Sciatic nerve (tissue), 2 donors: ENCODE measurements at places on chromosomes 16 and 17. TPM values are rescaled to one million over a fixed set of nuclear protein-coding genes. Genes with fewer than 3 reads are reported as not detected.

Gene SLC38A8
- not detected for total RNA-seq

DNA sequence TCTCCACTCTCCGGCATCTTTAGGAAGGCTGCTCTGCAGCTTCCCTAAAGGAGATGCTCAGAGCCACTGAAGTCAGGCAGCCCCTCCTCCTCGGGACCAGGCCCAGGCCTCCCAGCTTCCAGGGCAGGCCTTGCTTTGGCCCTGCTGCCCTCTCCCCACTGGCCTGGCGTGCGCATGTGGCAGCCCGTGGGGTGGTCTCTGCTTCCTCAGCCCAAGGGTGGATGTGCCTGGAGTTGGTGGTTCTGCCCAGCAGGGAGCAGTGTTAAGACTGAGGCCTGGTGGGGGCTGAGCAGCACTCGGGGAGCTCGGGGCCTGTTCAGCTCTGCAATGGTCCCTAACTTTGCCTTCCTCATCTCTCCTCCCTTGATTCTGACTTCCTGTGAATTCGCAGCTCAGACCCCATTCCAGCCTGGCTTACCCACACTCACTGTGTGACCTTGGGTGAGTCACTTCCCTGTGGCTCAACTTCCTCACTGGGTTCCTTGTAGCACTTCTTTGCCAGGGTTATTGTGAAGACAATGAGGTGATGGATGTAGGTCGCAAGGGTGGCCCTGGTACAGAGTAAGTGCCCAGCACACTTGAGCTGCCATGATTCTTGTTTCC lies 63.2 kb downstream of the NKD1 start:
- no peak for DNase-seq

GRCh38 chr16:19523559-19524355 lies at the start of gene CCP110:
Gene CCP110 (plus strand): TSS chr16:19523942. CDS start chr16:19527882, 3,940 bp downstream.
- peak; percentile 98 for DNase-seq

DNA sequence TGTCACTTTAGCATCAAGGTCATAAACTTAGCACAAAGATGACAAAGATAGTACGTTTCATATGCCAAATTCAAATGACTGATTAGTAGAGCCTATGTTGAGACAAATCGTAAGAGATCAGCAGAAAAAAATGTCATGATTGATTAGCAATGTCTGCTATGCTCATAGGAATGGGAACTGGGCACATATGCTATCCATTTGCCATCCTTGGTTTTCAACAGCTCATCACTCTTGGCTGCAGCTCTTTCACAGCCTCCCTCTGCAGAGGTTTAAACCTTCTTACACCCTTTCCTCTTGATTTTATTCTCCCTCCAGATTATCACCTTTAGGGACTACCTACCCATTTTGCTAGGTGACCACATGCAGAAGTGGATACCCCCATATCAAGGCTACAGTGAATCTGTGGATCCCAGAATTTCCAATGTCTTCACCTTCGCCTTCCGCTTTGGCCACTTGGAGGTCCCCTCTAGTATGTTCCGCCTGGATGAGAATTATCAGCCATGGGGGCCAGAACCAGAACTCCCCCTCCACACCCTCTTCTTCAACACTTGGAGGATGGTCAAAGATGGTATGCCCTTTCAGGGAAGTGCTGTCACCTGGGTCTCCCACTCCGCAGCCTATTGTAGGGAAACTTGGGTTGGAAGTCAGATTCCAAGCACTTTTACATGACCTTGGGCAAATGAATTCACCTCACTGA lies 16.2 kb downstream of the MPO start:
- no peak for DNase-seq

DNA sequence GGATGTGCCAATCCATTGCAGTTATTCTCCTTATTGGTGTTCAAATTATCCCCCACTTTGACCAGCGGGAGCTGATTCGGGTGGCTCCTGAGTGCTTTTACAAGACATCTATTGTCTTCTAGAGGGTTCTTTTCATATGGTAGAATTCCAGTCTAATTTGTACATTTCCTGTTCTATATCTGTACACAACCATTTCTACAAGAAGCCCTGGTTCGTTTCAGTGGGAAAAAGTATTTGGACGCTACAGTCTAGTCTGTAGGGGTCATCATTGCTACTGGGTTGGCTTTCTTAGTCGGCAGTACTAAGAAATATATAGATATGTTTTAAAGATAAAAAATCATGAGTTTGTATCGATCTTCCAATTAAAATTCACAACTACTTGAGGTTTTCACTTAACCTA lies 262.6 kb downstream of the MAP2K6 start:
- DNase-seq, result no peak

DNA sequence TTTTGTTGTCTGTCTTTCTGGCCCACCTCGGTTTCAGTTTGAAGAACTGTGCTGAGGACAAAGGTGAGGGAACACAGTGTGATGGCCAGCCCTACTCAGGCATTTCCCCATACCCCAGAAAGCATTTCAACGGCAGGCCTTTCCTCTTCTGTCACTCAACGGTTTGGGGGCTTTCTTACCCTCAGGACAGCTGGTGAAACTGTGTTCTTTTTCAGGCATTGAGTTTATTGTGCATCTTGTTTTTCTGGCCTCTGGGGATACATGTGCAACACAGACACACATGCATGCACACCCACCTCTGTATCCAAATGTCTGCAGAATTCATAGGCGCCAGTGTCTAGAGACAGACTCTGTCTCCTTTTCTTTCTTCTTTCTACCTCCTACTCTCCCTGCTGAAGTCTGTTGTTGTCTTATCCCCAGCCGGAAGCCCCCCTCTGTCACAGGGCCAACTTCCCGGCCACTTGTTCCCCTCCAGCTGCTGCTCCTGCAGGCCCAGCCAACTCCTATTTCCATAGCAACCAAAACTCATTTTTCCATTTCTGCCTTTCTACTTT lies 17.0 kb downstream of the CHD9 start:
- DNase-seq, result peak; percentile 86

DNA sequence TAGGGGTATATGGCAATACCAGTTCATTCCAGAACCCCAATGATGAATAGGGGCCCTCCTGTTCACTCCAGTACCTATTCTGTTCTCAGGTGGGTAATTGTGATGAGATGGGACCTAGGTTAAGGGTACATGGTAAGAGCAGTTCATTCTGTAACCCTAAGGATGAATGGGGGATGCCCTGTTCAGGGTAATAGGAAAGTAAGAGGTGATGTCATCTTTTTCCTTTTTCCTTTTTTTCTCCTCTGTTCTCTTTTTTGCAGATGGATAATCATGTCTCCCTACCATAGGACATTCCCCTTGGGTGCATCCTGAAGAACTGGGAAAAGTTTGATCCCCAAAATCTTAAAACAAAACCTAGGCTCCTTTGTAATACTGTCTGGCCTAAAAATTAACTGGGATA lies 25.0 kb upstream of the SLC6A2 start:
- DNase-seq, result no peak

Gene RPTOR
- 35.7 TPM for total RNA-seq

Gene PGS1
- total RNA-seq, result 59.2 TPM

- DNase-seq, result no peak
These were observed 138.9 kb upstream of the CA10 start for GRCh38 chr17:52297230-52298010.

- DNase-seq, result no peak
These were observed 28.9 kb downstream of the GP2 start for GRCh38 chr16:20298452-20298851.

Gene CCL8
- total RNA-seq, result 10.3 TPM

DNA sequence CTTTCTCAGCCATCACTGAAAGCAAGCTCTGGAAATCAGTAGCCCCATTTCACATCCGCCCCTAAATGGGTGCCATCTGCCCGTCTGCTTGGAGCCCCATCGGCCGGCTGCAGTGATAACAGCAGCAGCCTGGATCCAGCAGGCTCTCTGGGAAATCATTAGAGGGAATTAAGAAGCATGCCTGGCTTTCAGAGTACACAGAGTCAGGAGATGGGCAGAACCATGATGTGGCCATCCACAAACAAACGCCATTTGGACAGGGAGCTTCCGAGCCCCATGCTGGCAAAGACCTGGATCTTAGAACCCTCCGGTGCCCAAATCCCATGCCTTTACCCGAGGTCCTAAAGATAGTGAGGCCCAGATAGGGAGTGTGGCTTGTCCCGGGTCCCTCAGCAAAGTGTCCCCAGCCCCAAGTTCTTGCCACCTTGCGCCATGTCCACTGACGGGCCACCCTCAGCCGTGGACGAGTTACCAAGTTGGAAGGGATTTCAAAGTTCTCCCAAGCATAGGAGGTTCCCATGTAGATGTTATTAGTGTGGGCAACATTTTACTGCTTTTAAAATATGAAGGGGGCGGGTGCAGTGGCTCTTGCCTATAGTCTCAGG lies 1.0 kb upstream of the LITAF start:
- no peak for DNase-seq

GRCh38 chr17:44417553-44417952 lies 28.1 kb upstream of the ITGA2B start:
- no peak for DNase-seq

GRCh38 chr17:45675012-45675411 lies 109.1 kb upstream of the CRHR1 start:
- no peak for DNase-seq
